ENCODE measurements at places on chromosomes 11 and 22.
A peak's percentile ranks its signal among the peaks of the same experiment; 100 is the strongest.

- DNase-seq: no peak
Measured at GRCh38 chr11:12993626-12994025, 15.5 kb upstream of the RASSF10 start.

DNA sequence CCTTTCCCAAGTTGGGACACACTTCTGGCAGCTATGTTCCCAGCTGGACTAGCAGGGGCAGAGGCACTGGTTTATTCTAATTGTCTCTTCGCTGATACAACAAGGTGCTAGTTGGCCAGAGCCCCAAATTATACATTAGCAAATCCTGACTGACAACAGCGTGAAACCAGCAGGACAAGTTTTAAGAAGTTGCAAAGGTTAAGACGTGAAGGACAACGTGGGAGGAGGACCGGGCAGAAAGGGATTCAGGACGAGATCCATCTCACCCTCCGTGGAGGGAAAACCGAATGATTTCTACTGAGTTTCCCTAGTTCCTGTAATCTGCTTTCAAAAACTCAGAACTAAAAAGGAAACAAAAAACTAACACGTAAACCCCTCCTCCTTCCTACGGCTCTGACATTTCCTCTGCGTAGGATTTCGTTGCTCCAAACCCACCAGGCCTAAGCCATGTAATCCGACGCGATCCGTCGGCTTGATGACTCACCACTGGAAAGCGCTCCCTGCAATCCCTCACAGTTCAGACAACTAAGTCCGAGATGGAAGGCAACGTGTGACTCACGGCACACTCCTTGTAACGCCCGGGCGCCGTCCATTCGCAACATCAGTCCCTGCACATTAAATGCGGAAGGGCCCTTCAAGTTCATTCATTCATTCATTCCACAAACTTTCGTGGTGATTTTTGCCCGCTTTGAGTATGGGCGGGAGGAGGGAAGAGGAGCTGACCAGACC, 703 bp downstream of the POGLUT3 start:
- DNase-seq: peak; percentile 92

GRCh38 chr22:37365950-37366349, 61.3 kb downstream of the ELFN2 start:
- DNase-seq: no peak

DNA sequence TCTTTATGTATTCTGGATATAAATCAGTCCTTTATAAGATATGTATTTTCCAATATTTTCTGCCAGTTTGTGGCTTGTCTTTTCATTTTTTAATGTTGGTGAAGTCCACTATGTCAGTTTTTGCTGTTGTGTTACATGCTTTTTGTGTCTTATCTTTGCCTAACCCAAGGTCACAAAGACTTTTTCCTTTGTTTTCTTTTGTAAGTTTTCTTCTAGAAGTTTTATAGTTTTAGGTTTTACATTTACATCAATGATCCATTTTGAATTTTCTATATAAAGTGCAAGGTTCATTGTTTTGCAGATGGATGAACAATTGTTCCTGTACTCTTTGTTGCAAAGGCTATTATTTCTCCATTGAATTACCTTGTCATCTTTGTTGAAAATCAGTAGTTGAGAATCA, 69.3 kb downstream of the UVRAG start:
- no peak for DNase-seq

GRCh38 chr11:64562723-64563351, 28.2 kb upstream of the SLC22A12 start:
- peak; percentile 36 for DNase-seq

DNA sequence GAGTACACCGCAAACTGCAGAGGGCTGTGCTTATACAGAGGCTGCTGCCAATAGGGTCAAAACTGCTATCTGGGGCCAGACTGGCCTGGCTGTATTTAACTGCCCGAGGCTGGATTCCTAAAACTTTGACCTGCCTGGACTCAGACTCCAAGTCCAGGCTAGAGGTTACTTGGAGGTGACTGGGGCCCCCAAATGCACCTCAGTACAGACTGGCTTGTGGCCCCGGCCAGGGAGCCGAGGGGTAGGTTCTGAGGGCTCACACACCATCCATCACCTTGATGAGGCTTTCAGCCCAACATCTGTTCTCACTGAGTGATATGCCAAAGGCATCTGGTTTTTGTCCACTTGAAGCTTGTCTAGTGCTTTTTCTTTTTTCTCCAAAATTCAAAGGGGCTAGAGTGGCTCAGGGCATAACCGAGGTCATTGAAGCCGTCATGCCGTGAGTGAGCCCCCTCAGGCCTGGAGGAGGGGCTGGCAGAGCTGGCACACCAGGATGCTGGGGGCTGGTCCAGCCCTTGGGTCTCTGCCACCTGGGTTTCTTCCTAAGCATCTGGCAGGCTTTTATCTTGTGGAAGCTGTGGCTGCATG, 52.4 kb upstream of the TTLL12 start:
- no peak for DNase-seq

GRCh38 chr11:116842909-116843308, 5.5 kb upstream of the APOA1 start:
- DNase-seq: no peak

DNA sequence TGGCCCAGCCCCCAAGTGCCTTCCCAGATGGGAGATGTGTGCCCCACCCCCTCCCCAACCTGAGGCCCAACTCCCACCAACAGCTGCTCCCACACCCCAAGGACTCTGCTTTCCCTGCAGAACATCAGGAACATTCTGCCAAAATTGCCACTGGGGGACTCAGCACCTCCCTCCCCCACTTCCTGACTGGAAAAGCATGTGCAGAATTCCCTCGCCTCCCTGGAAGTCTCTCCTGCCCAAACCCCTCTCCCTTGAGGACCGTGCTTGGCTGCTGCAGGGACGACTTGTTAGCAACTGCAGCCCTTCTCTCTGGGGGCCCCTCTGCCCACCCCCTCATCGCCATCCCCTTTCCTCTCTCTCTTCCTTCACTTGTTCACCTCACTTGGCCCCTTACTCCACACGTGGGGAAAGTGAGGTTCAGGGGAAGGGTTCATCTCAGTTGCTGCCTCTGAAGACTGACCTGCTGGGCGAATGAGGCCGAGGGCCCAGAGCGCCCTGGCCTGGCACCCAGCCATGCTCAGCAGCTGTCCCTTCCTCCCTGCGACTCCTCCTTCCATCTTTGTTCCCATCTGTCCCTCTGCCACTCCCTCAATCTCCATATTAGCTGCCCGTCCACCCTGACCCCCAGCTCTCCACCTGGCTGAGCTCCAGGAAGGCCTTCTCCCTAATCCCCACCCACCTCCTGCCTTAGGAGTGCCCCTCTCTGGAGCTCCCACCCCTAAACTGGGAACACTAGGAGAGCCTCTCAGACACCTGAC, 105.1 kb downstream of the CHST1 start:
- DNase-seq: no peak

- DNase-seq: no peak
Measured at GRCh38 chr11:127733552-127733951, 733.0 kb upstream of the KIRREL3 start.

DNA sequence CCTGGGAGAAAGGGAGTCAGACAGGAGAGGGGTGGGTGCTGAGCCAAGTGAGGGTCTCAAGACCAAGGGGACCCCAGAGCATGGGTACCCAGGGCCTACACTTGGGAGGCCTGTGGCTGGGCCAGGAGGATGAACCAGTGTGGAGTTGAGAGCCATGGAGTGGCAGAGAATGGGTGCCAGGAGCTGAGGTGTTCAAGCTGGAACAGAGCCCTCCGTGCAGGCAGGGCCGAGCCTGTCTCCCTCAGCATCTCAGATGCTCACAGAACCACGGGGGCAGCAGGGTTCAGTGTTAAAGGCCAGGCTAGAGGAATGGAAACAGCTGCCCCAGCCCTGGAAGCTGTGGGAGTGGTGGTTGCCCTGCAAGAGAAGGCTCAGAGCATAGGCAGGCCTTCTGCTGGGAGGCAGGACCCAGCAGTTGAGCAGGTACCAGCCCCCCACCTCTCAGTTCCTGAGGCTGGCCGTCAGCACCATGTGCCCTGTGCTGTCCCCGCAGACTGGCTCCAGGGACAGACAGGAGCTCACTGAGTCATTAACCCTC, 32.3 kb downstream of the RSPH14 start:
- DNase-seq: no peak
